Epithelial cell of umbilical artery (primary cell): ENCODE measurements at places on chromosomes 16 and 17. TPM values are rescaled to one million over a fixed set of nuclear protein-coding genes. Genes with fewer than 3 reads are reported as not detected.

SLC5A10 gene
- not detected in 2 replicates for total RNA-seq

SDK2 gene
- total RNA-seq = not detected in 2 replicates

TBC1D26 gene
- not detected in 2 replicates for total RNA-seq

NME4 gene
- total RNA-seq = 76.4 and 117 TPM in 2 replicates

SLC5A11 gene
- total RNA-seq = under 0.01 TPM in 1 of 2 replicates, not detected in the other

CLEC19A gene
- not detected in 2 replicates for total RNA-seq

FN3K gene
- total RNA-seq = 3.9 and 5.3 TPM in 2 replicates

TACO1 gene
- total RNA-seq = 25.4 and 27.0 TPM in 2 replicates

GP2 gene
- total RNA-seq = not detected in 2 replicates

CD300E gene
- total RNA-seq = not detected in 2 replicates

ATP5PD gene
- 221 and 285 TPM in 2 replicates for total RNA-seq

PPP1R27 gene
- total RNA-seq = not detected in 2 replicates

RMI2 gene
- total RNA-seq = 10.1 and 12.3 TPM in 2 replicates
